RWPE2 (cell line): ENCODE measurements at places on chromosomes 5 and 9.
A peak's percentile ranks its signal among the peaks of the same experiment; 100 is the strongest.

DNA sequence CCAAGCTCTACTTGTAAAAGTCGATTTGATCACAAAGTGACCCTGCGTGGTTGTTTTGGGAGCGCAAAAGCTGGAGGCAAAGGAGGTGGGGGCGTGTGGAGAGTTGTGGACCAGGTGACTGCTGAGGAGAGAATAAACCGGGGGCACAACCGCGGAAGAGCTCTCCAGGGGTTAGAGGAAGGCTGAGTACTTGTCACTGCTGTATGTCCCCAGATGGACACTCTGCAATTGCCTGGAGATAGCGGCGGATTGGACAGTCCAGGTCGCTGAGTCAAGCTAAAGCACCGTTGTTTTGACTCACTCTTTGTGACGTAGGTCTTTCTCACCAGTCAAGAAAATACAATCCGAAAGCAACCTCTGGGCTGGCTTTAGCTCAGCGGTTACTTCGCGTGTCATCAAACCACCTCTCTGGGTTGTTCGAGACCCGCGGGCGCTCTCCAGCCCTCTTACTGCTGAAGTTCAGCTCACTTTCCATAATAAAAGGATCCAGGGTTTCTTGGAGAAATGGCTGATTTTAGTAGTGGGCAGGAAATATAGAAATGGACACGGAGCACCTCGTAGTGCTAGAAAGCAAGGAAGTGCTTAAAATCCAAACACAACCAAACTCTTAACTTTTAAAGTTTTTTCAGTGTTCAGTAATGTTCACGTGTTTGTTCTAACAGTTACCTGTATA is 25.7 kb downstream of the ZMAT2 start:
- peak overlapping the region; percentile 36 for H3K4me3 ChIP-seq
- no peaks in the 10 kb centered on the region for H3K36me3 ChIP-seq
- no peak overlapping the region for H3K27ac ChIP-seq
- no peaks in the 10 kb centered on the region for H3K4me1 ChIP-seq

- H3K4me3 ChIP-seq: no peak overlapping the region
- no peaks in the 10 kb centered on the region for H3K4me1 ChIP-seq
- no peak for DNase-seq
- peaks cover 8% of the 10 kb centered on the region for H3K27me3 ChIP-seq
- H3K27ac ChIP-seq: no peak overlapping the region
Observed at GRCh38 chr5:11334404-11334803, 569.8 kb downstream of the CTNND2 start.

DNA sequence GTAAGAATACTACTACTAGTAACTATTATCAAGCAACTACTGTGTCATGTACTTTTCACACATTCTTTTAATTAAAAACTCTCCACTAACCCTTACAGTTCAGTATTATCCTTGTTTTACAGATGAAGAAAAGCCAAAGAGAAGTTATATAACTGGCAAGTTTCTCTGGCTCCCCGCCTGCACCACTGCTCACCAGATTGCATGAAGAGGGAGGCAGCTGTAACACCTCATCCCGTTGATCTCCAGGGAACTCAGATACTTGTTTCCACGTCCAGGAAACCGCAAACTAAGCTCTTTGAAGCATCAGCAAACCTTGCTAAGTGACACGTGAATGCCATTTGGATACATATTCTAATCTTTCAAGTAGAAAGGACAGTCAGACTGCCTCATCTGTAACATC is 70.3 kb downstream of the RIGI start:
- H3K4me3 ChIP-seq: no peak overlapping the region
- peaks cover 24% of the 10 kb centered on the region for H3K36me3 ChIP-seq
- H3K4me1 ChIP-seq: no peaks in the 10 kb centered on the region
- no peaks in the 10 kb centered on the region for H3K27me3 ChIP-seq
- no peak for DNase-seq
- no peak overlapping the region for H3K27ac ChIP-seq

DNA sequence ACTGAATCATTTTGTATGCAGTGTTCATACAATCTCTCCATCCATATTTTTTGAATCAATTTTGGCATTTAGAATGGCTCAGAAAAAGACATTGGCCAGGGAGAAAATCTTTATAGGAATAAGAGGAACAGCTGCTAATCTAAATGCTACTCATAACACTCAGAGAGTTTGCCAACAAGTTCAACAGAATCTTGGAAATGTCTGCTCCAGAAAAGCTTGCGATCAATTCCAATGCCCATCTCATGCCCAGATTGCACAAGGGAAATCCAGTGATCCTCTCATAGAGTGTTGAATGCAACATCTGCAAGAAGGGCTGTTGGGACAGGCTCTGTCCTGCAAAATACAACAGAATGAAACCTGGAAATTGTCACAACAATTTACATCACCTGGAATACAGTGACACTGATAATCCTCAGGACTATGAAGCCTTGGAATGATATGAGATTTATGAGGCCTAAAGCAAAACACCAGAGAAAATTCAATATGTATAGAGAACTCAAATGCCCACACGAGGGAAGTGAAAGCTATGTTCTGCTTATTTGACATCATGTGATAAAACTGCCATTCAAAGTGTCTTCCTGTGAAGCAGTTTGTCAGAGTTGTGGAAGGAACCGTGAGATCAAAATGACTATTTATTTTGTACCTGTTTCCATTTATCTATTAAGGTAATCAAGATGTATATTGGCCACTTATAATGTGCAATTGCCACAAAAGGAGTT is 190.1 kb downstream of the PARP8 start:
- no peaks in the 10 kb centered on the region for H3K27me3 ChIP-seq
- H3K4me3 ChIP-seq: no peak overlapping the region
- H3K4me1 ChIP-seq: no peaks in the 10 kb centered on the region

DNA sequence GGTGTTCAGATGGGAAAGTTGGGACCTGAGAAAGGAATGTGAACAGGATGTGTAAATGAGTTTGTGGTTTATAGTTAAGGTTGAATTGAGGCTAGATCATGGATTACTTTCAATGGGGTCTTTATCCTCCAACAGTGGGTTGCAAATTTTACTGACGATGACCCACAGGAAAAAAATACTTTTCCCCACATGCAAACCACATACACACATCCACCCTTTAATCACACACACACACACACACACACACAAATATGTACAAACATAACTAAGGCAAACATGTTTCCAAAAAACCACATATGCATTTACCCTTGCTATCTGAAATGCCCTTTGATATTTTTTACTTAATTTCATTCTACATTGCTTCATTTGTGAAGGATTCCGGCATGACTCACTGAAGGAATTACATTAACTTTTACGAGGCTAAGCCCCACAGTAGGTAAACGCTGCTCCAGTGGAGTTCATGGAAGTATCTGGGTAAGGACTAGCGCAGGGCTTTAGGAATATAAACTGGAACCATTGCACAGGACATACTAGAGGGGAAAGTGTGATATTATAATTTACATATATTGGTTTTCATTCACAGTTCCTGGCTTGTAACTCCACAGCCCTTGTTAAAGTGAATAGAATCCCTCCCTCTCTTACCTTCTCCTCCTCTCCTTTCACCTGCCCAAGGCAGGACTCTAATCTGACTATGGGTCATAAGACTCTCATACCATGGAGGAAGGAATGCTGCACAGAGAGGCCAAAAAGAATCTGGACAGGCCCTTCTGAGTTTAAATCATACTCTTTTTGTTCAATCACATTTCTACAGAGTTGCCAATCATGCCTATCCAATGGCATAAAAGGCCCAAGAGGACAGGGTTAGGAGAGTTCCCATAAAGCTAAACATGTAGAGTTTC is 8.5 kb upstream of the SPEF2 start:
- no peaks in the 10 kb centered on the region for H3K4me1 ChIP-seq
- H3K27ac ChIP-seq: no peak overlapping the region
- no peaks in the 10 kb centered on the region for H3K27me3 ChIP-seq
- H3K36me3 ChIP-seq: no peaks in the 10 kb centered on the region
- DNase-seq: no peak

DNA sequence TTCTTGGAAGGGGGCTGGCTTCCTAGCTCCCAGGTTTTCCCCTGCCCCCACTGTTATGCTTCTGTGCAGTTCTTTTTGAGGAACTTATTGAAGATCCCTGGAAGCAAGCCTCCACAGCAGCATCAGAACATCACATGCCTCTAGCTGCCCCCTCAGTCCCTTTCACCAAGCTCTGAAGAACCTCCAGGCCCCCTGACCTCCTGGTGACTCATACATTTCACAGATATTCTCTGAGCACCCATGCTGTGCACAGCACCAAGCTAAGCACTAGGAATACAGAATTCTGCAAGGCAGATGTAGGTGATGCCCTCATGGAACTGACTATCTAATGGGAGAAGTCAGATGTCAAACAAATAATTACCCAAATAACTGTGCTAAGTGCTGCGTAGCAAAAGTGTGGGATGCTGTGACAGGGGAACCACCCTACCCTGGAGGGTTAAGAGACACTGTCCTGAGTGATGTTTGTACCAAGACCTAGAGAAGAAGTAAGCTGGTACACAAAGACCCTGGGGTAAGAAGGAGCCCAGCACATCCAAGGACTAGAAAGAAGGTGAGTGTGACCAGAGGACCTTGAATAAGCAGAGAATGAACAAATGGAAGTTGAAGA is 213.7 kb upstream of the NR4A3 start:
- no peak for DNase-seq
- no peak overlapping the region for H3K27ac ChIP-seq
- no peak overlapping the region for H3K4me3 ChIP-seq
- no peaks in the 10 kb centered on the region for H3K4me1 ChIP-seq

DNA sequence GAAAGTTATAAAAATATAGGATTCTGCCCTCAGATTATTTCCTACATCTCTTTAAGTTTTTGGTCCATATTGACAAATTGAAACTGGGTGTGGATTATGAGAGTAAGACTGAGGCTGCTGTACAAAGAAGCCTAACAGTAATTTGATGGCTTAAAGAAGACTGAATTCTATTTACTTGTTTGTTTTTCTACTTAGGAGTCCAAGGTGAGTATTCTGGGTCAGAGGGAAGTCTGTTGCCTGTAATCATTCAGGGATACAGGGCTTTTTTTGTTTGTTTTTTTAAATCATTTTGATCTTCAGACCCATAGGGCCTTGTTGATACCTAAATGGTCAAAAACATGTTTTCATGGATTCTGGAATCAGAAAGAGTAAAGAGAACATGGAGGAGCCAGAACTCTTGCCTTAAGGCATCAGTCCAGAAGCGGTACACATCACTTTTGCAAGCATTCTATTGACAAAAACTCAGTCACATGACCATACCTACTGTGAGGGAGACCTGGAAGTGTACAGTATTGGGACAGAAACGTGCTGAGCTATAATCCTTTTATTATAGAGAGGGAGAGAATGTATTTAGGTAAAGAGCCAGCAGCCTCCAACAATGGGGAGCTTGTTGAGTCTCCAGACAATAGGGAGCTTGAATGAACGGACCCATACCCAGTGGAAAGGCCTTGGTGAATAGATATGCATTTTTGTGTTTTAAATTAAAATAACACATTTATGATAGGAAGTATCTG is 102.7 kb downstream of the LRRC70 start:
- H3K27me3 ChIP-seq: no peaks in the 10 kb centered on the region
- no peak overlapping the region for H3K27ac ChIP-seq
- DNase-seq: no peak
- H3K4me3 ChIP-seq: no peak overlapping the region
